NCI-H1436 treated with DMSO at 0.1 percent for 48 hours (cell line): ENCODE measurements at places on chromosomes 16 and 17.

GRCh38 chr17:43366891-43367736 is 31.7 kb upstream of the ARL4D start:
- DNase-seq: no peak

DNA sequence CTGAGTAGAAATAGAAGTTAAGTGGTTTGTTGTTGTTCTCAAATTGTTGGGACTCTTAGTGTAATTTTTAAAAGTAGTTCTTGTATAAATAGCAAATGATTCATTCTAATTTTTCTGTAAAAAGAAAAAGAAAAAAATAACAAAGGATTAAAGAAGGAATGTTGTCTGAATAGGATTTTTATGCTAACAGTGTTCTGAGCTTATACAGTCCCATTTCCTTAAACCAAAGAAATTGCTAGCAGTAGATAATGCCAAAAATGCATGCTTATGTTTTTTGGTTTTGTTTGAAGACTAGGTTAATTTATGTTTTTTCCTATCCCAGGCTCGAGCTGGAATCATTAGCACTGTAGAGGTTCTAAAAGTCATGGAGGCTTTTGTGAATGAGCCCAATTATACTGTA is 44.7 kb upstream of the KPNB1 start:
- DNase-seq: no peak

GRCh38 chr16:78684655-78685375 is 585.4 kb downstream of the WWOX start:
- no peak for DNase-seq

GRCh38 chr16:51543971-51544370 is 392.9 kb upstream of the SALL1 start:
- no peak for DNase-seq

DNA sequence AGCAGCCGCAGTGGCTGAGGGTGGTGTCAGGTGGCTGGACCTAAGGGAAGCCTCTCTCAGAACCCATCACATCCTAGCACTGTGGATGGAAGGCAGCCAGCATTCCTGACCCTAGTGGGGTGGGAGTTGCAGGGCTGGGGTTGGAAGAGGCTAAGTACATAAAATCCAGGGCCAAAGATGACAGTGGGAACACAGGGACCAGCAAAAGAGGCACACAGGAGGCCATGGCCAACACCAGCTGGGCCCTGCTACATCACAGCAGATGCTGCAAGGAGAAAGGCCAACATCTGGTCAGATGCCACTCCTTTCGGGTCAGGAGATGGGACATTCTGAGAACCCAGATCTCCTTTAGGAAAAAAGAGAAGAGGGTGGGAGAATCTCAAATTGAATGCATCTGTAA is 415.4 kb downstream of the SLC39A11 start:
- DNase-seq: no peak
